ENCODE measurements at places on chromosomes 7 and 10.

DNA sequence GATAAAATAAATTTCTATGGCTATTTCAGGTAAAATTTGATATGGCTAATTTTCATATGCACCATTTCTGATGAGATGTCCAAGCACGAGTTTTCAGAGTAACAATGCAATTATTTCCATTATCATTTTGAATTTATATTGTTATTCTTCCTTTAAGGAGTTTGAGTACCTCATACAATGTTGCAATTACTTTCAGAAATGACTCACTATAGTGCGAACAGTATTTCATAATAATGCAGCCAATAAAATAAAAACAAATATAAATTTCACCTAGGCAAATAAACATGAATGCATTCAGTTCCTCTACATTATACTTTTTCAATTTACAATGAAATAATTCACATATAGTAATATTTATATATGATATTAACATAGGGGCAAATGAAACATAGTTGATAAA is 78.8 kb upstream of the LRRN3 start:
- no peak for DNase-seq

DNA sequence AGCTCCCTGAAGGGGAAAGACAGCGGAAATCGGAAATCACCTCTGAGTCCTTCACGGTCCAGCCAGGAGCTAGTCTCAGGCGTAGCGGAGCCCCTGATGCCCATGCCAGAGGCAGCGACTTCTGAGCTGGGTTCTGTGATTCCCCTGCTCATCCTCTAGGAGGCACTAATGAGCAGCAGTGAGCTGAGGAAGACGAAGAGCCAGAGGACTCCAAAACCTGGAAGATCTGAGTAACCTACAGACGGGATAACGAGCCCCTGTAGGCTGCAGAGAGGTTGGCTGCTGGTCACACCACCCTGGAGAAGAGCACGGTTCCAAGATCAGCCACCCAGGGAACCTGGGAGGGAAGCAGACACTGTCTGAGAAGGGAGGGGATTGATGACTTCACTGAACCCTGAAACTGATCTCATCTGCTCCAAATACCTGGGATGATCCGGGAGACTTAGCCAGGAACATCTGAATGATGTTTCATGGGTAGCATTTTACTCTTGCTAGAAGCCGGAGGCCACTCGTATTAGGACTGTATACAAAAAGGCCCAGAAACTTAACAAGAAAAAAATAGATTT is 304.1 kb downstream of the PAXIP1 start:
- peak; percentile 32 for DNase-seq

DNA sequence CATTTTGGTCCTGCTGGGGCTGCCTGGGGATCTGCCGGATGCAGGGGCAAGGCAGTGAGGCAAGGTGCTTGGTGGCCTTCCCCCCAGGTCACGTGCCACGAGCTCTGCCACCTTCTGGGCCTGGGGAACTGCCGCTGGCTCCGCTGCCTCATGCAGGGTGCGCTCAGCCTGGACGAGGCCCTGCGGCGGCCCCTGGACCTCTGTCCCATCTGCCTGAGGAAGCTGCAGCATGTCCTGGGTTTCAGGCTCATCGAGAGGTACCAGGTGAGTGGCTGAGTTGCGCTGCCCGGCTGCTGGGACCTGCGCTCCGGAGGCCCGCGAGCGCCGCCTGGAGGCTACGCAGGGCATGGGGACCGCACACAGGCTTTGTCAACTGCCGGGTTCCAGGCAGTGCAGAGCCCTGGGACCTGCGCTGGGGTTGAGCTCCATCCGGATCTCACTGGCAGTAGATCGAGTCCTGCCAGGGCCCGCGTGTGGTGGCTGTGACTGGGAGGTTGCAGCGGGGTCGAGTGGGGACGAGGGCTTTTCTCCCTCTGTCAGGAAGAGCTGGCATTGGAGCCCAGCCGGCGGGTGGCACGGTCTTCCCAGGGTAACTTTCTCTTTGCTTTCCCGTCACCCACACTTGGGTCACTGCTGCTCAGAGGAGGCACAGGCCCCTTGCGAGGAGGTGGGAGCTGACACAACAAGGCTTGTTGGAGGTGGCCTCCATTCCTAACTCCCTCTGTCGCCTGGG is 21.7 kb downstream of the AMZ1 start:
- DNase-seq: no peak

DNA sequence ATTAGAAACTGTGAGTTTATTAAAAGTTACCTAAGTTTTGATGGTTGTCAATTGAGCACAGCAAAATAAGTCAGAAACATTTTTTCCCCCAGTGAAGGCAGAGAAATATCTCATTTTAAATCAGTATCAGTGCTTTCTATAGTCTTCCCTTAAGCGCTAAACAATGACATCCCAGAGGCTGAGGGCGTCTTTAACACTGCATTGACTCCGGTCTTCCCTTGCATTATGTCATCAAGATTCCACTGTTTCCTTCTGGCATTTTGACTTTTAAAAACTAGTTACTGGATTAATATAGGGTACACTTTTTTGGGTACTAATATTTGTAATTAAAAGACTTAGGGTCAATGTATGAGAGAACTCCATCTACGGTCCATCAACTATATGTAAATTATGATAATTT is 3.9 kb downstream of the GLUD1 start:
- no peak for DNase-seq

- peak; percentile 70 for DNase-seq
These were observed at the start of gene DGKI for GRCh38 chr7:137846827-137847567. Gene DGKI, minus strand, starts transcription at chr7:137846974.

DNA sequence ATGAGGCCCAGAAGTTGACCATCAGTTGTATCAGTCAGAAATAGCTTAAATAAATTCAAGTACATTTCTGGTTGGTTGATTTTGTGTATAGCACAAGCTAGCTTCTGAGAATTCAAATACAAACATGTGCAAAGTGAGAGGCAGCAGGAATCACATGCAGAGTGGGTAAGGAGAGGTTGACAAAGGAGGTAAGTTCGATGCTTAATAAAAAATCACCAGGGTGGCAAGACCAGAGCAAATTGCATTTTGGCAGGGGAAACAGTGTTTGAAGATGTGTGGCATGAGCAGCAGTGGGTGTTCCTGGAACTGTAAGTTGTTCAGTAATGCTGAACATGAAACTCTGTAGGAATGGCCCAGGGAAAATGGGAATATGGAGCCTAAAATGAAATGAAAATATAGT is 52.6 kb downstream of the GNAI1 start:
- no peak for DNase-seq

GRCh38 chr10:818010-818409 is 113.5 kb downstream of the LARP4B start:
- no peak for DNase-seq

GRCh38 chr7:78900806-78901205 is 552.7 kb downstream of the MAGI2 start:
- no peak for DNase-seq

- peak; percentile 72 for DNase-seq
These were observed 19.1 kb downstream of the ABLIM1 start for GRCh38 chr10:114638821-114639625.

GRCh38 chr10:80409121-80409520 is 770 bp downstream of the PRXL2A start:
- no peak for DNase-seq

All from NCI-H146 (cell line).